ENCODE measurements at places on chromosomes 5 and 9.

- DNase-seq, result no peak
These were observed 28.6 kb downstream of the PSIP1 start for GRCh38 chr9:15482146-15482545.

DNA sequence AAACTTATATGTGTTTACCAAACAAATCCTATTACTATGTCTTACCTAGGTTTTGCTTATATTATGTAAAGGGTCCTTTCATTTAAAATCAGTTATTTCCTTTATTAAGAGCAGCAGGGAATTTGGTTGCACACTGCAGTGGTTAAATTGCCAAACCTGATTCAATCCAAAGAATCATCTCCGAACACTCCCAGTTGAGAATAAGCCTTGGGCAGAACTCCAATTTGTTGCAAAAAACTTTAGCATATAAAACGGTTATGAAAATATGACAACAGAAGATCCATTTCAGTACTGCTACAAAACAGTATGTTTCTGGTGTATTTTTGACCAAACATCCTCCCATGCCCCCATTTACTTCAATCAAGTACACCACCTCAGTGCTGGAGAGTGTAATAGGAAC is 587.0 kb upstream of the GRAMD2B start:
- DNase-seq, result no peak

DNA sequence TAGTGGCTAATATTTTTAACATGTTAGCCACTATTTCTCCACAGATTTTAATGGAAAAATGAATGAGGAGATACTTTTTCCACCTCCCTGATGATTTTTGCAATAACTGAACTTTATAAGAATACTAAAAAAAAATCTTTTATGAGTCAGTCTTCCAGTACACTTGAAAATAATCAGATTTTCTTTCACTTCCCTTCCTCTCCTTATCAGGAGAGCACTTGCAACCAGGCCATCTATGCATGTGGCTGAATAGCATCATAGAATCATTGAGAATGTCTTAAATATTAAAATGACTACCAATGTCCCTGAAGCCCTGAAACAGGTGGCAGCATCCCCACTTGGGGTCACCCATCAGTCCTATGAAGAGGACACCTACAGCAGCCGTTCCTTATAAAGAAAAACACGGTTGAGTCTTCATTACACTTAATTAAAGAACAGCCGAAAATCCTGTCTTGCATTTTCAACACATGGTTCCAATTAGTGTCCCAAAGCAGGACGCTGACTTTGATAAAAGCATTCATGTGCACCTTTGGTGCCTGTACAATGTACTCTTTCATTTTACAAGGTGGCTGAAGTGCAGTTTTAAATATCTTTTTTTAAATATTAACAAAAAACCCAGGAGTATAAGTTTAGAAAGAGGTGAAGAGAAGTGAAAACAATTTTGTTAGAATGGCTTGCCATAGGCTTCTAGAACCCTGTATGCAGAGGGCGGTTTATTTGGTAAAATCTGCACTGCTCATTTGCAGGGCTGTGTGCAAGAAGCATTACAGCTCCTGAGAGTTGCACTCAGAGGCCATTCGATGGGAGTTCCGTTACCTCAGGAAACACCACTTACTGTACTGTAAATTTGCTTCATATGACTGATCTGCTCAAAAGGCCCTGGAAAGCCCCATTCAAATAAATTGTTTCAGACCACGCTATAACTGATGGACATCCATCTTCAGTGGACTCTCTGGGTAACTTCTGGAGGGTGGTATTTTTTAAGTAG is 106.9 kb upstream of the VCAN start:
- no peak for DNase-seq

DNA sequence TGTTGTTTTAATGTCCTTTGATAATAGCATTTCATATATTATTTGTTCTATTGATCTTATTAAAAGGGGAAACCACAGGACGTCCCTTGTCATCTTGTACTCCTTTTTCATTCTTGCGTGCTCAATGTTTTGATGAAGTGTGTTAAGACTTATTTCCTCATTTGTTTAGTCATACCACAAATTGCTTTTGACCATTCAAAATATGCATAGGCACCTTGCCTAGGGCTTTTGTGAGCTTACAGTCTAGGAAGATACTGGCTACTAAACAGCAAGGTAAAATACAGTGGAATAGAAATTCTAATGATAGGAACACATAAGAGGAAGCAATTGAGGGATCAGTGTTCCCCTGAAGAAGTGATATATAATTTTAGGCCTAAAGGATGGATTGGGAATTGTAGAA is 190.3 kb downstream of the WDR70 start:
- no peak for DNase-seq

DNA sequence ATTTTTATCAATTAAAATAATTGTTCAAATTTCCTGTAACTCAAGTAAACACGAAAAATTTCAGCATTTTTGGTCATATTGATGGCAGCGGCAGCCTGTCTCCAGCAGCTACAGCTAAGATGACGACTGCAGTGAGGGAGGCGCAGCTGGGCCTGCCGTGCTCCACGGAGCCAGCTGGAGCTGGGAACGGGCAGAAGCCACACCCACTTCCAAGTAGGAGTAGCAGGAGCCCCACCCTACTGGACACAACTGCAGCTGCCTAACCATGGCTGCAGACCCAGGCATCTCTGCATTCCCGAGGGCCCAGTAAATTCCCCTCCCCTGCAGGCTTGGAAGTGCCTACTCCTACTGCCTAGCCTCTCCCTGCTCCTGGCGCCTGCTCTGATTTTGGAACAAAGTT is 2031.7 kb downstream of the EFNA5 start:
- DNase-seq, result no peak

DNA sequence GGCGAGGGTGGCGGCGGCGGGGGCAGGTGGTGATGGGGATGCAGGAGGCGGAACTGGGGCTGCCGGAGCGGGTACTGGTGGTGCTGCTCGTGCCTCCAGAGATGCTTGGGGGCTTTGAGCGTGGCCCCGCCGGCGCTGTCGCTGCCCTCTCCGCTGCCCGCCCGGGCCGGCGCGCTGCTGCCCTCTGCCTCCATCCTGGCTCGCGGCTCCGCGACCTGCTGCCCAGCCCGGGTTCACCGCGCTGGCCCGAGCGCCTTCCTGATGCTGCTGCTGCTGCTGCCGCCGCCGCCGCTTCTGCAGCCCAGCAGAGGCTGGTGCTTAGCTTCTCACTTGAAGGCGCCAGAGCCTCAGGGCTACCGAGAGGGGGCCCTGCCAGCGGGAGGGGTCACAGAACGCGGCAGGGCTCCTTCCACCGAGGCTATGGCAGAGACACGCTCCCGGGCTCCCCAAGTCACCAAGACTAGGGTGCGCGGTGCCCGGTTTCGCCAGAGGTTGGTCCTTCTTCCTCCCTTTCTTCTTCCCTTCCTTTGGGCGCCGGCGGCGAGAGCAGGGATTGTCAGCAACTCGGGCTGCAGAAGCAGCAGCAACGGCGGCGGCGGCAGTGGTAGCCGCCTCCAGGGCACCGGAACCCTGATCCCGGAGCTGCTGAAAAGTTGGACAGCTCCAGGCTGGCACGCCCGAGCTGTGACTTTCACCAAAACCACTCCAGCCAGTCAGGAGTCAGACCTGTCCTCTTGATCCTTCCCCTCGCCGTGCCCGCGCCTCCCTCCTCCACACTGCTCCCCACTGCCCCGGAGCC is at the start of gene PDE4D:
Gene PDE4D (minus strand): TSS at position 298 of the 799 bp plus-strand sequence.
- no peak for DNase-seq

DNA sequence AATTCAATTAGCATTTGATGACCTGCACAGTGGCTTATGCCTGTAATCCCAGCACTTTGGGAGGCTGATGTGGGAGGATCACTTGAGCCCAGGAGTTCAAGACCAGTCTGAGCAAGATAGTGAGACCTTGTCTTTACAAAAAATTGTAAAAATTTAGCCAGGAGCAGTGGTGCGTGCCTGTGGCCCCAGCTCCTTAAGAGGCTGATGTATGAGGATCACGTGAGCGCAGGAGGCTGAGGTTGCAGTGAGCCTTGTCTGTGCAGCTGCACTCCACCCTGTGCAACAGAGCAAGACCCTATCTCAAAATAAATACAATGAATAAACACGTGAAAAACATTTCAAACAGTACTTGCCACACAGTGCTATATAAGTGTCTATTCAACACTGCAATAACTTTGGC is 4.2 kb downstream of the ABCA1 start:
- no peak for DNase-seq

DNA sequence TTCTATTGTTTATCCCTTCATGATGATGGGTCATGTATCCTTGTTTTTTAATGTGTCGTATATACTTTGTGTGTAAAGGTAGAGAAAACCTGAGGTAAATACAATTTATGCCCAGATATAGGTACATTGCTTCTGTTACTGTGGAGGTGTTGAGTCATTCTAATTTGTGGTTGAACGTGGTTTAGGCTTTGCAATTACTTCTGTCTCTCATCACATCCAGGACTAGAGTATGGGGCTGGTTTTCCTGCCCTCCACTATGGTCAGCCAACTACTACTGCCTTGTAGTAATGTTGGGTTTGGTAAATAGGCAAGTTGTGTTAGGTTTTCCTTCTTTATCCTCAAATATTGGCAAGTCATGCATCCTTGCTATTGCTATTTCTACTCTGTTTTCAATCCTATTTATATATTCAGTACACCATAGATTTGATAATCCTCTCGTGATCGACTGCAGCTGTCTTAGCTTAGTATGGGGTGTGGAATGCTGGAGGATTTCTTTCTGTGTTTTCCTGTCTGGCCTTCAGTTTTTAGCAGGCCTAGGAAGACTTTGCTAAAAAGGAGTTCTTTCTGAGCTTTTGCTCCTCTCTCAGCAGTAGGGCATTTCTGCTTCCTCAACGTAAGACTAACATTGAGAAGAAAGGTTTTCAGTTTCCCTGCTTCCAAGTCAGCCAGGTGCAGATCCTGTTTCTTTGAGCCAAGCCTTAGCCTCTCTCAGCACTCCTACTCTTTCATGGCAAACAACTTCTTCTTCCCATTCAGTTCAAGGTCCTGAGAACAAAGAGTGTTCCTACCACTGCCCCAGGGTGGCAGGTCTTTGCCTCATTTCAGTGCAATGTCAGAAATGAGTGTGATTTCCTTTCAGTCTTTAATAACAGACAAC is 844.4 kb upstream of the CDH18 start:
- DNase-seq, result no peak

DNA sequence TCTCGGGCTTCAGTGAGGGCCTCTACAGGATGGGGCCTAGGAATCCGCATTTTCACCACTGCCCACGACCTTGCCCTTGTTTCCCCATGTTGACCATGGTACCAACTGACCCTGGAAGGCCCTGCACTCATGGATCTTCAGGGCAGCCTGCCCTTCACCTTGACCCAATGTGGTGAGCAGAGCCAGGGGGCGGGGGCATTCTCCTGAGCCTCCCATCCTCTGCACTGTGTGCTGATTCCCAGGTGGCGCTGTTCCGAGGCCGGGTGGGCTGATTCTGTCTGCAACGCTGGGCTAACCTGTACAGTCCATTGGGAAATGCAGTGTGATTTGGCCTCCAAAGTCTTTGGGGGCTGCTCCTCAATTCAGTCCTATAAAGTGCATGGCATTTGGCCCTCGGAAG is 68.7 kb downstream of the SHB start:
- DNase-seq, result no peak

- no peak for DNase-seq
These were observed 119.4 kb downstream of the SPOCK1 start for GRCh38 chr5:137379555-137380286.

- DNase-seq, result no peak
These were observed 77.1 kb downstream of the HOMER1 start for GRCh38 chr5:79436821-79437220.

- DNase-seq, result no peak
These were observed 120.9 kb upstream of the STK32A start for GRCh38 chr5:147113967-147114366.

GRCh38 chr9:106704056-106704615 is 158.8 kb upstream of the ZNF462 start:
- DNase-seq, result no peak

DNA sequence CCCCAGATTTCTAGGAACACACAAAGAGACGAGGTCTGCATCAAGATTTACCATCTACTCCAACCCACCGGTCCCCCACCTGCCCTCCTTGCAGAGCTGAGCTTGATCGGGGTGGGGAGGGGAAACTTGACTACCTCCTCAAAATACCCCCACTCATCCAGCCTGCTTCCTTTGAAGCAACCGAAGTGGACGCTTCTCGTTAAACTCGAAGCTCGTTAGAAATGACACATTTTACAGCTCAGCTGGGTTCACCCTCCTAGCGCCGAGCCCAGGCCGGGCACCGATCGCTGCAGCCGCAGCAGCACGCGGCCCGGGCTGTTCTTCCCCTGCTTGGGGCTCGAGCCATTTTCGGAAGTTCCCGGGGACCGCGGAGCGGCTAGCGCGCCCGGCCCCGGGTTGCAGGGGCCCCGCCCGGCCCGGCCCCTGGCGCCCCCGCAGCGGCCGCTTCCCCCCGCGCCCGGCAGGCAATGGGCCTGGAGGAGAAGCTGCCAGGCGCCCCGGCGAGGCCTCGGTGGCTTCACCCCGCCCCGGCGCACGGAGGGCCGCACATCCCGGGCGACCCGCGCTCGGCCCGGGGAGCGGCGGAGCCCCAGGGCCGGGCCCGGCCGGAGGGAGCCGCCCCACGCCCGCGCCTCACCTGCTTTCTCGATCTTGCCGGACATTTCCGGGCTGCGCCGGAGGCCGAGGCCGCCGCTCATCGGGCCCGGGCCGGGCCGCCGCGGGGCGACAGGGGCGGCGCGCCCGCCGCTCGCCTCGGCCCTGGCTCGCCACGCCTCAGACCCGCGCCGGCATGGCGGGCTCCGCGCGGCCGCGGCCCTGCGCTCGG is 530 bp downstream of the RAPGEF1 start:
- DNase-seq, result no peak

DNA sequence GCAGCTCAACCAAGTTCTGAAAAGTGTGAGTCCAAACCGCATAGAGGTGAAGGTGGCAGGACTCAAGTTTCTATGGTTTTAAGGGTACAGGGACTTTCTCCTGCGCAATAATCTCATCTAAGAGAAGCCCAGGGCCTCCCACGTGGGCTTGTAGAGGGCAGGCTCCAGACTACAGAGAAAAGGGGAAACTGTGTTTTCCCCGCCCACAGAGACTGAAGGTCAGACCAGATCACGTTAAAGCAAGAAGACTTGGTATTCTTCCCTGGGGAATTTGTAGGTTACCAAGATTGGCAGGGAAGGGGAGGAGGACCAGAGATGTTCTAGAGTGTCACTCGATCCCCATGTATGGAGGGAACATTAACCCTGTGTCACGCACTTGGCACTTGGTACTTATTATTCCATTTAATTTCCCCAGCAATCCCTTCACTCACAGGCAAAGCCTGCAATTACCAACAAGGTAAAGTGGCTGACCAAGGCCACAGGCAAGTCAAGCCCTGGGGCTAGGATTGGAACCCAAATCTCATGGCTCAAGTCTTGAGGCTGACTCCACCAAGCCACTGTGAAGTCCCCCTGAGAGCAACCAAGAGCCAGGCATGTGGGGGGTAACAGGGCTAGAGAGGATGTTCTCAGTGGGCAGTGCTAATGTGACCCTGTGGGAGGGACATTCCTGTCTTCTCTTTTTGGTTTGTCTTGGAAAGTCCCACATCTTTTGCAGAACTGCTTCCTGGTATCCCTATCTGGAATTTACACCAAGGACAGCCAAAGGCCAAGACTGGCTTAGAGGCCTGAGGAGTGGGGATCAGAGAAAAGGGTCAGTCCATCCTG is 18.3 kb upstream of the NEK6 start:
- no peak for DNase-seq

DNA sequence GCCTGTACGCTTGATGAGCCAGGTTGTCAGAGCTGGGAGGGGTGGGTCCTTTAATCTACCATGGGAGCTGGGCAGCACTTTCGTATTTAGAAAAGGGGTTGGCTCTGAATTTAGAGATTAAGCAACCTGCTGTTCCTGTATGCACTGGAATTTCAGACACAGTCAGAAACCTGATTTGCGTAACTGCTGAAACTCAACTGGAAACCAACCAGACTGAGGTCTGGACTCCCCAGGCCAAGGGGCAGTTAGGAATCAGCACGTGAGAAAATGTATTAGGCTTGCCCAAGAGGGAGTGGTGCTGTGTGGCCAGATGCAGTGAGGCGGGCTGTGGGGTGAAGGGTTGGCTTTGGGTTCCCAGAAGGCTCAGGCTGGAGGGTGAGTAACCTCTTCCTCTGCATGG is 235.0 kb downstream of the GOLPH3 start:
- no peak for DNase-seq

All from activated CD4-positive, alpha-beta T cell treated with anti-CD3 and anti-CD28 coated beads, Interleukin-2, amount 50 U/mL, for 24 hours (primary cell).